Stimulated activated CD4-positive, alpha-beta T cell treated with anti-CD3 and anti-CD28 coated beads, Interleukin-4, amount 100 ng/mL, for 4 hours (primary cell): ENCODE measurements at places on chromosomes 13 and 19.

- DNase-seq, result peak; percentile 67
These were observed 14.2 kb downstream of the ONECUT3 start for GRCh38 chr19:1767464-1767933.

DNA sequence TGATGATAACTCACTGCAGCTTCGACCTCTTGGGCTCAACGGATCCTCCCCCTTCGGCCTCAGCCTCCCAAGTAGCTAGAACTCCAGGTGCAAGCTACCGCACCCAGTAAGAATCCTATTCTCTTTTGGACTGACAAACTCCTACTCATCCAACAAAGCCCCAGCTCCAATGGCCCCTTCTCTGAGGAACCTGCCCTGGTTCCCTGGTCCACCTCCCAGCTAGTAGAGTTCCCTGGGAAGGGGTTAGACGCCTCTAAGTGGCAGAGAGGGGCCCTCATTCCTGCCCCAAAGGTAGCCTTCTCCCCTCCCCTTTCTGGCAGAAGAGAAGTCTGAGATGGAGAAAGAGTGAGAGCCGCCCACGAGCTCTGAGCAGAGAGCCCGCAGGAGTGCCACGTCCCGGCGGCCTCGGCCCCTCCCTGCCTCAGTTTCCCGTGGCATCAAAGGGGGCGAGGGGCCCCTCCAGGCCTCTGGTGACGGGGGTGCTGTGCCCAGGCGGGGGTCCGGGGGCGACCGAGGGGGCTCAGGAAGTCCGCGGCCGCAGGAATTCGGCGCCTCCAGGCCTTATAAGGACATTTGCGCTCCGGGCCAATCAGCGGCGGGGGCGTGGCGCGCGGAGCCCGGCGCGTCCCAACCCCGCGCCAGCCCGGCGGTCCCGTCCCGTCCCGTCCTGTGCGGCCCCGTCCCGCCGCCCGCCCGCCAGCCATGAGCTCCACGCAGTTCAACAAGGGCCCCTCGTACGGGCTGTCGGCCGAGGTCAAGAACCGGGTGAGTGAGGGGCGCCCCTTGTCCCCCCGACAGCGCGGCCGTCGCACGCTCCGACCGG is at the start of gene CNN2:
Gene CNN2, plus strand, starts transcription at position 649 of the 823 bp plus-strand sequence. Its CDS starts 54 bp downstream, at position 703.
- DNase-seq, result peak; percentile 65

GRCh38 chr19:38233740-38234251 is 9.8 kb upstream of the DPF1 start:
- DNase-seq, result peak; percentile 51

DNA sequence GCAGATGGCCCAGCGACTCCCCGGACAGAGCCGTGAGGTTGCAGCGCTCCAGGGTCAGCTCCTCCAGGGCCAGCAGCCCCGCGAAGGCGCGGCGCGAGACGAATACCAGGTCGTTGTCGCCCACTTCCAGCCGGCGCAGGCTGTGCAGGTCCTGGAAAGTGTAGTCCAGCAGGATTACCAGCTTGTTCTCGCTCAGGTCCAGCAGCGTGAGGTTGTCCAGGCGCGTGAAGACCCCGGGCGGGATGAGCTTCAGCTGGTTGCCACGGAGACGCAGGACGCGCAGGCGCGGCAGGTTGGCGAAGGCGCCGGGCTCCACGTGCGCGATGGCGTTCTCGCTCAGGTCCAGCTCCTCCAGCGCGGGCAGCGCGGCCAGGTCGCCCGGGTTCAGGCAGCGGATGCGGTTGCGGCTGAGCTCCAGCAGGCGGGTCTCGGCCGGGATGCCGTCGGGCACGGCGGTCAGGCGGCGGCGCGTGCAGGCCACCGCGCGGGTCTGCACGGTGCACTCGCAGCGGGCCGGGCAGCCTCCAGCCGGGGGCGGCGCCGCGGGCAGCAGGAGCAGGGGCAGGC is 9.3 kb upstream of the PEAK3 start:
- no peak for DNase-seq

DNA sequence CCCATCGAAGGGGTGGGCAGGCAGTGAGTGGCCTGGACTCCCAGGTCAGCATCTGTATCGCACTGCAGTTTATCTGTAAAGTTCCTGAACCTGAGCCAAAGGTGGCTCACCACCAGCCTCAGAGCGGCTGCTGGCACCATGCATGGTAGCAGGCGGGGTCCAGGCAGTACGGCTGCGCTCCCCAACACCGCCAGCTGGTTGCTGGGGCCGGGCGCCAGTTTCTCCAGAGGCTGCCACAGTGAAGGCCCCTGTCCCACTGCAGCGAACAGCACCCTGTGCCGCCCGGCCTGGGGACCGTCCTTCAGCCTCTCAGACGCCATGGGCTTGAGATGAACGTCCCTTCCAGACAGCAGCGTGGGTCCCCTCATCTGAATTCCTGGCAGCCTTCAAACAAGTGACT is 109.8 kb downstream of the KDM4B start:
- no peak for DNase-seq

- DNase-seq, result no peak
These were observed 437 bp downstream of the SUCLA2 start for GRCh38 chr13:48000559-48001113.

DNA sequence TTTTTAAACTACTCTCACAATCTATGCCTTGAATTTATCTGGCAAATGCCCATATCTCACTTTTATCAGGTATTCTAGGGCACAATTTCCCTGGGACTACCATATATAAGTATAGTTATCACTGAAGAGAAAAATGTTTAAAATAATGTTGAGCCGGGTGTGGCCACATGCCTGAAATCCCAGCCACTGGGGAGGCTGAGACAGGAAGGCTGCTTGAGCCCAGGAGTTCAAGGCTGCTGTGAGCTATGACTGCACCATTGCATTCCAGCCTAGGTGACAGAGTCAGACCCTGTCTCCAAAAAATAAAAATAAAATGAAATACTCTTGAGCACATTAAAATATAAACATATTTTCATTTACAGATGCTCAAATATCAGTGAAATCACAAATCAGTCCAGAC is 4.1 kb downstream of the KATNAL1 start:
- DNase-seq, result no peak

DNA sequence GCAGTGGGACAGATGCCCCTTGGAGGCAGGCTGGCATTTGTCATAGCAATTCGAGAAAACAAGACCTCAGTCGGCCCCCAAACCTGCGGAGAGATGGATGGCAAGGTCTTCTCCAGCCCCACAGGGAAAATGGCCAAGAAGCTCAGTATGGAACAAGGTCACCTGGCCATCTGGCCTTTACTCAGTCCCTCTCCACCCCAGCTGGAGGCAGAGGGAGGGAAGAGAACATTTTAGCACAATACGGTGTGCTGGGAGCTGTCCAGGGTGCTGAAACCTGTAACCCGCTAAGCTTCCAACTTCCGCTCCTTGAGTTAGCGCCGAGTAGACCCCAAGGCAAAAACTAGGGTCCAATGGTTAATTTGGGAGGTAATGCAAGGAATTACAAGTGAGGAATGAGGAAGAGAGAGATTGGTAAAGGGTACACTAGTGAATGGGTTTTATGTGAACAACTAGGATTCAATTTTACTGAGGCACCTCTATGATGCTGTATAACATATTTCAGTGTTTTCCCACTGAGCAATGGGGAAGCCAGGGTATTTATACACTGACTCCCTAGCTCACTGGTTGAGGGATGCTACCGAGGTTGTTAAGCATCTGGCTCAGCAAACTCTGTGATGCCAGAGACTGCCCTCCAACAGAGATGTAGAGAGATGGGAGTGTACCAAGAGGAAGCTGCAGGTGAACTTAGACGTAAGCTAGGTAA is 64.3 kb downstream of the CACNA1A start:
- no peak for DNase-seq

DNA sequence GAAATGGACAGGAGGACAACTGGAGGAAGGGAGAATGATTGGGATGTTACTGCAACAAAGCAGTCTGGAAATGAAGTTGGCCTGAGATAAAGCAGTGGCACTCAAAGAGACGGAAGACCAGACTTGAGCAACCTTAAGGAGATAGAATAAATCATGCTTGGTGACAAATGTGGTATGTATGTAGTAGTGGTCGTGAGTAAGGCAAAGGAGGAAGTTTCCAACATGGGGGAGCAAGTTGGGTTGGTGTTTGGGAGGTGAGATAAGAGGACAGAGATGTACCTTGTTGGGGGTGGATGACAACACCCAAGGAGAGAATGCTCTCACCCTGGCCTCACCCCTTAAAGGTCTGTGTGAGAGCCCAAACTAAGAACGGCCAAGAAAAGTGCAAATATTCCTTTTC is 420.5 kb downstream of the DIAPH3 start:
- no peak for DNase-seq

GRCh38 chr13:27526516-27526915 is 76.2 kb upstream of the MTIF3 start:
- no peak for DNase-seq

GRCh38 chr13:56400774-56401173 is 739.9 kb upstream of the PRR20A start:
- DNase-seq, result no peak

GRCh38 chr19:50418176-50419021 is at the start of gene SPIB:
Gene SPIB, plus strand, starts transcription at chr19:50418938. Its CDS starts 25 bp downstream, at chr19:50418963.
- no peak for DNase-seq

- DNase-seq, result no peak
These were observed 47.1 kb downstream of the ZNF568 start for GRCh38 chr19:36963280-36963679.

- DNase-seq, result no peak
These were observed 83.5 kb upstream of the STARD13 start for GRCh38 chr13:33369073-33369472.

- DNase-seq, result no peak
These were observed 472.7 kb downstream of the DIAPH3 start for GRCh38 chr13:59690857-59691500.

GRCh38 chr13:95003019-95003813 is 290.9 kb upstream of the SOX21 start:
- no peak for DNase-seq

DNA sequence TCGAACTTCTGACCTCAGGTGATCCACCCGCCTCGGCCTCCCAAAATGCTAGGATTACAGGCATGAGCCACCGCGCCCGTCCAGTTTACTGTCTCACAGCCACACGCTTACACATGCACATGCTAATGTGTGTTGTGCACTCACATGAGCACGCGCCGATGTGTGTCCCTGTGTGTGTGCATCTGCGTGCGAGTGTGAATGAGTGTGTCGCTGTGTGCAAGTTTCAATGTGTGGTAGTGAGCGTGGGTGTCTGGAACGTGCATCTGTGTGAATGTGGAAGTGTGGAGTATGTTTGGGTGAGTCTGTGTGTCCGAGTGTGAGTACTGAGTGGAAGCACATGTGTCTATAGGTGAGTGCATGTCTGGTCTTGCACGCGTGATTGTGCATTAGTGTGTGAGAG is 4.2 kb downstream of the MAST1 start:
- no peak for DNase-seq

- no peak for DNase-seq
These were observed 111.2 kb downstream of the KDM4B start for GRCh38 chr19:5080030-5080654.

- peak; percentile 72 for DNase-seq
These were observed at the start of gene ICAM1 for GRCh38 chr19:10270616-10271394. Gene ICAM1, plus strand, starts transcription at chr19:10271120. Its CDS starts 40 bp downstream, at chr19:10271160.

DNA sequence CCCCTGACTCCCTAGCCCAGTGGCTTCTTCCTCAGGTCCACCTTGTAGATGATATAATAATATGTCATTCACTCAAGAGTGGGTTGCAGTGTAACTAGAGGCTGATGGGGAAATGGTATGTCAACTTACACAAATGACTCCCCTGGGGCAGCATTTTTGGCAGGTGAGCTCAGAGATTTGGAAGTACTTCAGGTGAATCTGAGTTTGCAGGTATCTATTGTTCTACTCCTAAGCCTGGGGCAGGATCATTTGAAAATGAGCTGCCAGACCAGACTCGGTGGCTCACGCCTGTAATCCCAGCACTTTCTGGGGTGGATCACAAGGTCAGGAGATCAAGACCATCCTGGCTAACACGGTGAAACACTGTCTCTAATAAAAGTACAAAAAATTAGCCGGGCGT is 11.6 kb upstream of the CNMD start:
- no peak for DNase-seq

- DNase-seq, result no peak
These were observed 1.1 kb downstream of the PRX start for GRCh38 chr19:40411958-40412499.

GRCh38 chr13:22915442-22916082 is 265.2 kb upstream of the SGCG start:
- no peak for DNase-seq

DNA sequence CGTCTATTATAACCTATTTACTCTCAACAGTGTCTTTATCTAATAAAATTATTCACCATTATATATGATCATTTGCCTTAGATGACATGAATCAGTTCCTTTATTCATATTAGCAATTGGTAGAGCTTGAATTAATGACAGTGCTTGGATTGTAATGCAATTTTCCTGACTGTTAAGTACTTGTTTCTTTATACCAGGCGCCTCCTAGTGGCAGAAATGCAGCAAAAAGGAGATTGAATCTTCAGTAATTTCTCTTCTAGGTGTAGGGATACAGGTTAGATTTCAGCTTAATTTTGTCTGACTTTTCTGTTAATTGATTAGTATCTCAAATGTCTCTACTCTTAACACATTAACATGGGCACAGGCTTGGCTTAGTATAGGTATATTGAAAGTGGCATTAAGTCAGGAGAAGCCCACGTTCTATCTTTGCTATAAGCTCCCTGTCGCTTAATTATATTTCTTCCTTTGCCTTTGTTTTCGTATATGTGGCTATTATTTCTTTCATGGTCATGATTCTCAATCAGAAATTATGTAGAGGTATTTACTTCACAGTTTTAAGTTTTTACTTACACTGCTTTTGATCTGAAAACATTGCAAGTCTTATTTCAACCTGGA is 9.1 kb upstream of the LHFPL6 start:
- DNase-seq, result peak; percentile 53

GRCh38 chr13:33639626-33640080 is 178.3 kb upstream of the RFC3 start:
- DNase-seq, result peak; percentile 30

DNA sequence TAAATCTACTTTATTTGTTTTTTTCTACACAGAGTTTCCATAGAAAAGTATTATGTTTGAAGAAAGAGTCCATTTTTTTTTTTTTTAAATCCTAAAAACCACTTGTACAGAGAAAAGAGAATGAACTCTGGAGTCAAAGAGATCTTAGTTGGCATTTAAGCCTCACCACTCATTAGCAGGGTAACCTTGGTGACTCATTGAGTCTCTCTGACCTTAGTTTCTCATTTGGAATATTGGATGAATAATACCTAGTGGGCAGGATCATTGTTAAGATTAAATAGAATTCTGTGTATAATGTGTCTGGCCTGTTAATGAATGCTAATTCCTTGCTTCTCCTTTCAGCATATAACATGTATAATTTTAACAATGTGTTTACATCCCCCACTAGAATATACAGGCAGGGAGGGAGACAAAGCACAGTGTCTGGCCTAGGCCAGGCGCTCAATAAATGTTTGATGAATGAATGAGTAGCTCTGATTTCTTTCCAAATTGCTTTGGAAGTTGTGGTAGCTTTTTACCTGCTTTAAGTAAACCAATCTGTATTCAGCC is 48.7 kb upstream of the MYCBP2 start:
- DNase-seq, result no peak

- DNase-seq, result no peak
These were observed 27.8 kb upstream of the ATP12A start for GRCh38 chr13:24652359-24652758.

DNA sequence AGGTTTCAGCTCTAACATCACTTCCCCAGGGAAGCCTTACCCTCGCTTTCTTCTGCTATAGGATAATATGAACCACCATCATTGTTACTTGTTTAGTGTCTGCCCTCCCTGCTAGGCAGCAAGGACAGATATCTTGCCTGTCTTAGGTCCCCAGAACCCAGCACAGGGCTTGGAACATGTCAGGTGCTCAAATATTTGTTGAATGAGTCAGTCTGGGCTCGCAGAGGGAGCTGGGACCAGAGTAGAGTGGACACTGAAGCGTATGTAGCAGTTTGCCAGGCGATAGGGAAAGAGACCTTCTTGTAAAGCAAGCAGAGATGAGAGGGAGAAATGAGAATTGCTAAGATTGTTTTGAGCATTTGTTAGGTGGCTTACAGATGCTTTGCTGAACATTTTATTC is 11.7 kb downstream of the BCKDHA start:
- DNase-seq, result no peak
